Activated CD4-positive, CD25-positive, alpha-beta regulatory T cell (primary cell): ENCODE measurements at places on chromosomes 1 and 21.

- DNase-seq: peak; percentile 42
Measured at GRCh38 chr1:19010995-19011844, 54.7 kb upstream of the IFFO2 start.

DNA sequence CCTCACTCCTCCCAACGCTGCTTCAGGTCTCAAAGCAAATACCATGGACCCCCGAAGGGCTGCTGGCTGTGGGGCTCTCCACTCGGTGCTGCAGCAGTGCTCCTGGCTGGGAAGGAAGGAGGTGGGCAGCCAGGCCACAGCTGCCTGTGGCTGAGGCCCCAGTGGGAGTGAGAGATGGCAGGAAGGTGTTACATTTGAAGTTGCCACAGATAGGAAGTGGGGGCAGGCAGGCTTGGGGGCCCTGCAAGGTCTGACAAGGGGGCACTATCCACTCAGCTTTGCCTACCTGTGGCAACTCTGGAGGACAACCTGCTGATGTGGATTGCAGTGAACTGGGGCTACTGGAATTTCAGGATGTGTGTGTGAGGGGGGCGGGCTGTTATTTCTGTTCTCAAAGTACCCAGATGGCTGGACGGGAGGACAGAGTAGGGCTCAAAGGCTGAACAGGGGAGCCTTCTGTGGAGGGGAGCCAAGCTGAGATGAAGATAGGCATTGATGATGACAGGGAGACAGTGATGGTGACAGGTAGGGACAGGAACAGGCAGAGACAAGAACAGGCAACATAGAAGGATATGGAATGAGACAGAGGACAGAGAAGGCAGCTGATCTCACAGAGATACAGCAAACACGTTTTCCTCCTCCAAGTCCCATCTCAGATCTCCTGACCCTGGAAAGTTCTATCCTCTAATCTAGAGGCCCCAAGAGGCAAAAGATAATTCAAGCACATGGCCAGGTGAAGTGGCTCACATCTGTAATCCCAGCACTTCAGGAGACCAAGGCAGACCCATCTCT lies 1.8 kb downstream of the ZNF683 start:
- no peak for DNase-seq

GRCh38 chr1:223258751-223259198 lies 105.2 kb downstream of the SUSD4 start:
- no peak for DNase-seq

GRCh38 chr1:179754041-179754624 lies 11.0 kb downstream of the FAM163A start:
- DNase-seq: no peak

DNA sequence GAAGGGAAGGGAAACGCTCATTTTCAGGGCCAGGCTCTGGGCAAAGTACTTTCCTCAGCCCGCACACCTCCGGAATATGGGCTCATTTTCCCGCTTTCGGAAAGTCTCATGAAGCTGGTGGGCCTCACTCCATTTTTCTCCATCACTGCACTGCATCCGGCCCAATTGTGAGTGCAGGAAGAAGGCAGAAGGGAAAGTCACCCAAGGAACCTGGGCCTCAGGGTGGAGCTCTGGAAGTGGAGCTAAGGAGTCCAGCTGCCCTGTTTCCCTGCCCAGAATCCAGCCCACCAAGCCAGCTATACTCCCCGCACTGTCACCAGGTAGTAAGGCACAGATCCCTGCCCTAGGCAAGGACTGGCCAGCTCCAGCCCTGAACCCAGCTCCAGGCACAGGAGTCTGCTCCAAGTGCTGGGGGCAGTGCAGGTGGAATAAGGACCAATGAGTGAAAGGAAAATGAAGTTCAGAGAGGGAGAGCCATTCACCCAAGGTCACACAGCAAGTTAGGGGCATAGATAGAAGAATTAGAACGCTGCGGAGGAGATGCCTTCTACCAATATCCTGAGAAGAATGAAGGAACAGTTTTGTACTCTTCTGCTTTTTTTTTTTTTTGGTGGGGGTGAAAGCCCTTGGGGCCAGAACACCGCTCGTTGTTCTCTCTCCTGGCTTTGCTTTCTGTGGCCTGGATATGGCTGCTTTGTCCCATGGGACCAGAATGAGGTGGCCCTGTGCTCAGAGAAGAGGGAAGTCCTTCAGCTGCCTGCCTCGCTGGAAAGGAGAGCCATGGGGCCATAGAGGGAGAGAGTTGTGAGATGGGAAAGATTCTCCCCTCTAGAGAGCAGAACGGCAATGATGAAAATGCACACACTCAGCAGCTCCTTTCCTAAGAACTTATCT lies 10.0 kb downstream of the LRP8 start:
- DNase-seq: no peak

DNA sequence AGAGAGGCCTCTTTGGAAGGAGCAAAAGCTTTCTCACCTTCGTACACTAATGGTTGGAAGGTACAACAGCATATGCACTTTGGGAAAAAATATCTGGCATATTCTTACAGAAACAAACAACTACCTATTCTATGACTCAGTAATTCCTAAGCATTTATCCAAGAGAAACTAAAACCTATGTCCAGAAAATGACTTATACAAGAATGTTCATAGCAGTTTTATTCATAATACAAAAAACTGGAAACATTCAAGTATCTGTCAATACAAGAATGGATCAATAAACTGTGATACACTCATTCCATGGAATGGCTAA lies 8.2 kb downstream of the NBPF1 start:
- DNase-seq: no peak

DNA sequence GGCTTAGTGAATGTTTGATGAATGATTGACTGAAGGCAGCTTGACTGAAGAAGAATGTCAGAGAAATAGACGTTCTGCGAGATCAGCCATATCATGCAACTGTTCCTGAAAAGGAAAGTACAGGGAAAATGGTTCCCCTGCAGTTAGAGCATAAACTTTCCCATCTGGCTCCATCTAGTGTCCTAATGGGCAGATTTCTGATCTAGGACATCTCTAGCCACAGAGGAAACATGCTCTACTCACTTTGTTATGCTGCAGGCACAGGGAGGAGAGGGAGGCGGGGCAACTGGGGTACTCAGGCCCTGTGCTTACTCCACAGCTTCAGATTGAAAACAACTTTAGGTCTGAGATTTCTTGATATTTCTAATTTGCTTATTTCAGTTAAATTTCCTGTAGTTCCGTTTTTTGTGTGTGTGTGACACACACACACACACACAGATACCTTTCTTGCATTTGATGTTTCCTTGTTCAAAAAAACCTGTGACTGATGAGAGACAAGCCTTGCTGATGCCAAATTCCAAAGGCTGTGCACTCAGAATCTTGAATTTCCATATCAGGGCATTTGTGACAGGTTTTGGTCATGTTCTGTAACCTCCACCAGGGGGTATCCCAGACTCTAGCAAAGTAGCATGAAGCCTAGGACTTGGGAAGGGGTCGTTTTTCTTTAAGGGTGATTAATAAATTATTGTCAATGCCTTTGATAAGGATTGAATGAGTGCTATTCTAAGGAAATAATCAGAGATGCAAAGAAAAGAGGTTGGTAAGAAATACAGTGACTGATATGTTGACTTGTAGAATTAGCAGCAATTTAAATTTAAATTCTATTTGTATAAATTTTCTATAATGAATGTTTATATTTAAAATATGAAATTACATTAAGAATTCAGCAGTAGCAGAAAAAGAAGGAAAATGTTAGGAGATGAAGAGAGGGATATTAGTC lies 139.7 kb upstream of the BEND5 start:
- DNase-seq: no peak

DNA sequence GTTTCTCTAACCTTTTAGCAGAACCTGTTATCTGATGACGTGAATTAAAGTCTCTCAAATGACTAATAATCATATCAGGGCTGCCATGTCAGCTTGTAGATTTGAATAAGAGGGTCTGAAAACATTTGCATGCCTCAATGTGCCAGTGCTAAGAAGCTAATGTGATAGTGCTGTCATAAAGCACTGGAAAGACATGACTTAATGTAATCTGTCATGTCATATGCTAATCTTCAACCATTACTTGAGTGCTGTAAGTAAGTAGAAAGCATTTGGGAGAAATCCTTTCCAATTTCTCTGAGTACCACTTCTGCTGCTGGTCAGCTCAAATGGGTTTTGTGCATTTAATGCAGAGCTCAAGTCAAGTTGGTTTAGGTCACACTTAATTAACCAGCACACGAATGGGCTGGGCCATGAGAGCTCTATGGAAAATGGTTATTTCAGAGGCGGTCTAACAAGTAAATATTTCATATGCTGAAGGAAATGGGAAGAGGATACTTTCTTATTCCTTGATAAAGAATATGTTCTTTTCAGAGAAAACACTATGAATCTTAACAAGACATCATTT lies 609.2 kb downstream of the LMO4 start:
- no peak for DNase-seq

DNA sequence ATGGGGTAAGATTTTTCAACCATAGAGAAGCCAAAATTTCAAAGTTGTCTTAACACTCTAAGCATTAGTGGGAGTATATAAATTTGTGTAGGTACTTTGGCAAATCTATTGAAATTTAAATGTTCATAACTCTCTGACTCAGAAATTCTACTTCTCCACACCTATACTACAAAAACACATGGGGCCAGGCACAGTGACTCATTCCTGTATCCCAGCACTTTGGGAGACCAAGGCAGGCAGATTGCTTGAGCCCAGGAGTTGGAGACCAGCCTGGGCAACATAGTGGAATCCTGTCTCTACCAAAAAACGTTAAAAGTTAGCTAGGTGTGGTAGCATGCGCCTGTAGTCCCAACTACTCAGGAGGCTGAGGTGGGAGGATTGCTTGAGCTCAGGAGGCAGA lies 41.3 kb upstream of the RAVER2 start:
- no peak for DNase-seq

- no peak for DNase-seq
Measured at GRCh38 chr1:16183765-16184556, 28.1 kb upstream of the EPHA2 start.

- DNase-seq: no peak
Measured at GRCh38 chr1:63101336-63101735, 221.0 kb upstream of the FOXD3 start.

- DNase-seq: no peak
Measured at GRCh38 chr1:201785291-201785690, 43.7 kb upstream of the IPO9 start.

DNA sequence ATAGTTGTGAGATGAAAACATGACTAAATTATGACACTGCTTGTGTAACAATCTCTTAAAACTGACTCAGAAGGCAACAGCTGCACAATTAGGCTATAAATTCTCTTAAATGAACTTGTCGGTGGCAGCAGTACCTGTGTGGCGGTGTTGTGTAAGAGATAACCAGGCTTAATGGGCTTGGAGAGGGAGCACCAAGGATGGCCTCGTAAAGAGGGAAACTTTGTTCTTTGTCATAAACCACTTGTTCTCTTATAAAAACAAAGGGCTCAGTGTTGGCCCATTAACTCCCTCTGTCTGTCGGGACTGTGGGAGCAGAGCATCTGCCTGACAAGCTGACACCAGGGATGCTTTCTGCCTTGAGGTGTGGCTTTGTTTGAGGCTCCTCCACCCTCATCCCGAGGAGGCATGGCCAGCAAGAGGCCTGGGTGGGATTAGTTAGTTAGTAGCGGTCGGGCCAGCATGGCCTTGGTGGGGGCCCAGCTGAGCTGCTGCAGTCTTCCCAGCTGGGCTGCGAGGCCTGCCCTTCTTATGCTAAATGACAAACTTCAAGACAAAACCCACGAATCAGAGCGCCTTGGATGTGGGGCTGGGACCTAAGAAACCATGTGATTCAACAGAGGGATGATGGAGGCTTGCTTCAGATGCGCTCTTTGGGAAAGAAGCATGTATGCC lies 171.4 kb downstream of the CAMTA1 start:
- DNase-seq: no peak

GRCh38 chr1:61204528-61204927 lies 122.2 kb downstream of the NFIA start:
- no peak for DNase-seq

DNA sequence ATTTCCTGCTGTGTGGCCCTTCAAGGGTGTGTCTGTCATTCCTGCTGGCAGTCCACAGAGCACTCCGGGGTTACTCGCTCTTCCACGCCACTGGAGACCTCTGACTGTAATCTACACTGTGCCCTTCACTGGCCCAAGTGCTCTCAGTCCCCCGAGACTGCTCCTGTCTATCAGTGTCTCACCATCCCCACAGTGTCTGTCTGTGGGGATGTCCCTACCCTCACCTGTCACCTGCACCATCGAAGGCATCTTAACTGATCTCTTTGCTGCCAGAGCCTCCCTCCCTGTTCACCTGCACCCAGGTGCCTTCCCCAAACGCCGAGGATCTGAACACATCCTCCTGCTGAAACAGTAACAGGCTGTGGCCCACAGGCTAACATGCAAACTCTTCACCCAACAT lies 136.7 kb downstream of the MATN1 start:
- no peak for DNase-seq

DNA sequence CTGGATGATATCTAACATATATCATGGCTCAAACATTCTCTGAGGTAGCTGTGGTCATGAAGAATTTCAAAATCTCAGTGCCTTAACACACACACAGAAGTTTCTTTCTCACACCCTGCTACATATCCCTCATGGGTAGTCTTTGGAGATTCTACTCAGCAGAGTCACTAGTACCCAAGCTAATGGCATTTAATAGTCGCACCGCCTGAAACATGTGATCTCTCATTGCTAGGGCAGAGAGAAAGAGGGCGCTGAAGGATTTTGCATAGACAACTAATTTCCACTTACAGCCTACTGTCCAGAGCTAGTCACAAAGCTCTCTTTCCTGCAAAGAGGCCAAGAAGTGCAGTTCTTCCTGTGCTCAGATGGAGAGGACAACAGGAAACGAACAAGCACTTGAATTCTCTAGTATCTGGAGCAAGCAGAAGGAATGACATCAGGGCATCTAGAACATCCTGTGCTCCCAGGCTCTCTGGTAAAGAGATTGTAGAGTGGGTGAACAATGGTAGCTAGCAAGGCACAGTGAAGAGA lies 183.4 kb upstream of the PTBP2 start:
- no peak for DNase-seq

- DNase-seq: no peak
Measured at GRCh38 chr1:224502459-224503160, 68.0 kb upstream of the WDR26 start.

DNA sequence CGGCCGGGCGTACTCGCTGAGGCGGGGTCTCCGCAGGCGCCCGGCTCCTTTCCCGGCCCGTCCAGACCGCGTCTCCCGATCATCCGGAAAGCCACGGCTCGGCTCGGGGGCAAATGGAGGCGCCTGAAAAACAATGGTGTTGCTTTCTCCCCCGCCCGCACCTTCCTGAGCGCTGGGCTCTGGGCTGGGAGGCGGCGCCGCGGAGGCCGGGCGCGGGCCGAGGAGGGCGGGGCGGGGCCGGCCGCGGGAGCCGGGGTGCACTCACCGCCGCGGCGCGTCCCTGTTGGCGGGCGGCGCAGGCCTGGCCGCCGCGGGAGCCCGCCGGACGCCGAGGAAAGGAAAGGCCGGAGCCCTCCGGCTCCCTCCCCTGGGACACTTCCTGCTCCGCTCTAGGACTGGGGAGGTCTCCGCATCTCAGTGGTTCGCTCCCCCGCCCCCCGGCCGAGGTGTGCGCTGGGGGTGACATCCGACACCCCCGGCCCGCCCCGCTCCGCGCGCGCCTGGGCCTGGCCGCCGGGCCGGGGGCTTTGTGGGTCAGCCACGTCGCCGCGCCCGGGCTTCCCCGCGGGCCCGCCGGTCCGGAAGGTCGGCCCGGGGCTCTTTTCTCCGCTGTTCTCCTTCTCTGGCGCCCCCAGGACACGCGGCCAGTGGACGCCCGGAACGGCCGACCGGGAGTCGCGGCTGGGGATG lies at the start of gene ZNF496:
ZNF496 (minus strand) TSS at position 343 of the 690 bp plus-strand sequence. CDS start 2,289 bp downstream, outside the sequence.
- peak; percentile 20 for DNase-seq

GRCh38 chr1:145991735-145992412 lies 4.5 kb downstream of the TXNIP start:
- DNase-seq: no peak

GRCh38 chr21:44599264-44600029 lies 950 bp upstream of the KRTAP10-7 start:
- DNase-seq: no peak
